ENCODE measurements at places on chromosomes 3 and 15.
A peak's percentile ranks its signal among the peaks of the same experiment; 100 is the strongest.

GRCh38 chr3:150449169-150449721 is 41.1 kb downstream of the TSC22D2 start:
- DNase-seq = no peak

DNA sequence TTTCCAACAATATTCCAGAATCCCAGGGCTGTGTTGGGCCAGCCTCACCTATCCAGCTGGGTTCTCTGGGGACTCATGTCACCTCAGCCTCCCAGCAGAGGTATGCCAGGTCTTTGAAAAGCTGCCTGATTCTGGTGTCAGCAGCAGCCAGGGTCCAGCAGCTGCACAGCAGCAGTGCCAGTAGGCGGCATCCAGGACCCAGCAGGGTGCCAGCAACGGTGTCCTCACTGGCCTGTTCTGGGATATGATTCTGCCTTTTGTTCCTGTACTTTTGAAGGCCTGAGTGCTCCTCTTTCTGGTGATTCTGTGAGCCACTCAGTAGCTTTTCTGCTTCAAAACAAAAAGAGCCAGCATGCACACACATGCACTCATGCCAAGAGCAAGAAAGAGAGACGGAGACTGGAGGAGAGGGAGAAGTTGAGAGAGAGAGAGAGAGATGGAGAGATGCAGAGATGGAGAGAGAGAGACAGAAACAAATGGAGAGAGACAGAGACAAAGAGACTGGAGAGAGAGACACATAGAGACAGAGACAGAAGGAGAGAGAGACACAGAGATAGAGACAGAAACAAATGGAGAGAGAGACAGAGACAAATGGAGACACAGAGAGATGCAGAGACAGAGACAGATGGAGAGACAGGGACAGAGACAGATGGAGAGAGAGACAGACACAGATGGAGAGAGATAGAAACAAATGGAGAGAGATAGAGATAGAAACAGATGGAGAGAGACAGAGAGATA is 205.7 kb downstream of the UACA start:
- DNase-seq = no peak

DNA sequence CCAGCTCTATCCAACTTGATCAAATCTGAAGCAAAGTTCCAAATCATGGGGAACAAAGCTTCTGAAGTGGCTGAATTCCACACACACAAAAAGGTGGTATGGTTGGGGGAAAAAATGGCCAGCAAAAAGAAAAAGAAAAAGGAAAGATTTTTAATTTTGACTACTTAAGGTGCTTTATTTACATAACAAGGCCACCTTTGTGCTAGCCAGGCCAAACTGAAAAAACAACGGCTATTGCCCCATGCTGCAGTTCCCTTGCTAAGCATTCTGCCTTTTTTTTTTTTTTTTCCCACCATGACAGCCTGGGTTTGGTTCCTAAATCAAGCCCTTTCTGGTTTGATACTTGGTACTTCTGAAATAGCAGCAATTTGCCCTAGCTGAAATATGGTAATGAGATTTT is 66.5 kb upstream of the DAZL start:
- no peak for DNase-seq

GRCh38 chr3:188518416-188518815 is 364.5 kb downstream of the LPP start:
- no peak for DNase-seq

GRCh38 chr3:48437812-48438211 is 2.1 kb downstream of the CCDC51 start:
- DNase-seq = no peak

- no peak for DNase-seq
These were observed 99.1 kb downstream of the DNASE1L3 start for GRCh38 chr3:58111513-58112184.

DNA sequence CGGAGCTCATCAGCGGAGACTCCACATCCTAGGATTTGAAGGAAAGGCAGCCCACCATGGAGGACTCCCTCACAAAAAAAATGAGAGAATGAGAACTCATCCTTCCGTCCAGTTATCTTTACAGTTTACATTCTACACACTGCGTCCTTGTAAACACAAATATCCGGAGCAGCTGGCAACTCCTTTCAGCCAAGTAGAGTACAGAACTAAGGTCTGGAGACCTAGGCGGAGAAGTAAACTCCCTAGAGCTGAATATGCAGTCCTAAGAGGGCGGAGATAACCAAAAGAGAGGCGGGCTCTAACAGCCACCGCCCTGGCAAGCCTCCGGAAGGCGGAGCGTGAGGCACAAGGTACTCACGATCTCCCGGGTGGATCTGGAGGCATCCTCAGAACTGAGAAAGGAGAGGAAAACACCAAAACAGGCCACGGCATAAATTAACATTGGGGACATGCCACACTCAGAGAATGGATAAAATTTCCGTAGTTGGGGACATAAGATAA is 924 bp upstream of the SIN3A start:
- DNase-seq = peak; percentile 94

DNA sequence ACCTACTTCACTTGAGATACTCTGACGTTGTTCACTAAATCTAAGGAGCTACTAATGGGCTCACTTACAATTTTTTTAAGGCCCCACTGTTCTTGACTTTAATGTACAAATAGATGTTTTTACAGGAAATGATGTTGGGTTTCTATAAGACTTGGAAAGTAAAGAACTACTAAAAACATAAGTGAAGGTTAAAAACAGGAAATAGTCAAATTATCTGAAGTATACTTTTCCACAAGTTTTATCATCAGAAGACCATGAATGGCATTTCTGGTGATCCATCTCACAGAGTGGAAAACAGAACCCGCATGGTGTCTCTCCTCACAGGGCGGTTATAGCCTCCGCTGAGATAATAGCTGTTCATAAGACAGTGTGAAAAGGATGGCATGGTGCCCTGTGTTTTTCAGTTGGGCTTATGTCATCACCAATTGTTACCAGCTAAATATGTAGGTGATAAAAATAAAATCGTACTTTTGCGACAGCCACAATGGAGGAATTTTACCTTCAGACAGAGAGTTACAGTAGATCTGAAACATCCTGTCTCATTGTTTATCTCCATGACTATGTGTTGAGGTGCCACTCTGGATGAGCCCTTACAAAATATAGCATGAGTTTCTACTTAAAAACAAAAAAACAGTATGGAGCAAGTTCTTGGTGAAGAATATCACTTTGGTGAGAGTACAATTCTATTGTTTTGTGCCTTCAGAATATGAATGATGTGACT is 462.4 kb downstream of the RAP2B start:
- no peak for DNase-seq

DNA sequence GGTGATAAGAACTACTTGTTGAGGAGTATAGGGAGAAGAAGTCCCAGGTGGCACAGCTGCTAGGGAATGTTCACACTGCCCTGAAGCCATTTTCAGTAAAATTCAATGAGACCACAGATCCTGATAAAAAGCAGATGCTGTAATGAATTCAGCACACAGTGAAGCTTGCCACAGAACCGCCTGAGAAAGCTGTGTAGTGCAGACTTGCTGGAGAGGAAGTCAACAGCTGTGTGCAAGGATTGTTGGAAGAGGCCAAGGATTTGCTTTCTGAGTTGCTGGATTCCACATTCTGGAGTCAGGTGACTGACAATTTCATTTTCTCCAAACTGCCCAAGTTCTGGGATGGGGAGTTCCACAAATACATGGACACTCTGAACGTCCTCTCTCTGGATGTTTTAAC is 70.9 kb downstream of the ANP32A start:
- no peak for DNase-seq

DNA sequence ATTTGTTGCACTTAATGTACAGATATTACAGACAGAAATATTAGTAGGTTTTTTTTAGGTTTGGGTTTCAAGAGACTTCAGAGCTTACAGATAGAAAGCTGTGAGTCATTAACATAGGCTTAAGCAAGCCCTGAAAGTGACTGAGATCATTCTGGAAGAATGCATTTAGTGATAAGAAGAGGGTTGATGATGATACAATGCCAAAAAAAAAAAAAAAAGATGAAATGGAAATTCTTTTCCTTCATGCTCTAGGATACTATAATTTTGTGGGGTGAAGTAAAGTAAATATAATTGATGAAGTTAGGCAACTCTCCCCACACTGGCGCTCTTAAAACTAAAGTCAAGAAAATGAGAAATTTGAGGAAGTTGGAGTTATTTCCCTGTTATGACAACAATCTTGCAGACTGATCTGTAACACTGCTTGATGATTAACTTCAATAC is 169.4 kb upstream of the ZNF385D start:
- no peak for DNase-seq

GRCh38 chr3:114274929-114275328 is 18.9 kb upstream of the TIGIT start:
- DNase-seq = no peak

GRCh38 chr3:192889679-192890078 is 28.0 kb downstream of the MB21D2 start:
- DNase-seq = no peak

DNA sequence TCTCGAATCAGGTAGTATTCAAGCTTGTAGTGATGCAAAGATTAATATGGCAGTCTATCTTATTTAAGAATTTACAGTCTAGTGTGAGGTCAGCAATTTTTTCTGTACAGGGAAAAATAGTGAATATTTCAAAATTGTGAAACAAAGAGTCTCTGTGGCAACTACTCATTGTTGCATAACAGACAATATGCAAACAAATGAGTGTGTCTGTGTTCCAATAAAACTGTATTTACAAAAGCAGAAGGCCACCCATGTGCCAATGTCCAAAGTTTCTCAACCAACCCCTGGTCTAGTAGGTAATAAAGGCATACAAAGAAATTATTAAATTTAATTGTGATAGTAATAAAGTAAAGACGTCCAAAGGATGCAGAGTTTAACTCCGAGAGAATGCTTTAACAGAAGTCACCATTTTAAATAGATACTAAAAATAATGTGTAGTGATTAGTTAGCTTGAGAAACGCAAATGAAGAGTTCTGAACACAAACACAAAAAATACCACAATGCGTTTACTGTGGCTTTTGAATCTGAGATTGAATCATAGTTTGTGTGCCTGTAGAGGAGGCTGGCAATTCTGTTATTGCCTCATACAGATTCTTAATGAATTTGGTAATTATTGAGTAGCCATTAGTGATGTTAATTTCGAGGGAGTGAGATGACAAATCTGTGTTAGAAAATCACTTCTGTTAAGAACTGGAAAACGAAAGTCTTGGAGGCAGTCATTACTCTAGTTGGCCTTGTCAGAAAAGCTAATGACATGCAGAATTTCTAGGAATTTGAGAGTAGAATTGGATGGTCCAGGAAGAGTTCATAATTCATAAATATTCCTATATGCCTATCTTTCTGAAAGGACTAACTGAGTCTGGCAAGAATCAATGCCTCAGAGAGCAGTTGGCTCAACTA is 48.7 kb downstream of the CADM2 start:
- no peak for DNase-seq

- no peak for DNase-seq
These were observed 150.5 kb upstream of the ST8SIA2 start for GRCh38 chr15:92243227-92243626.

- no peak for DNase-seq
These were observed 774.3 kb upstream of the NR2F2 start for GRCh38 chr15:95556225-95556624.

DNA sequence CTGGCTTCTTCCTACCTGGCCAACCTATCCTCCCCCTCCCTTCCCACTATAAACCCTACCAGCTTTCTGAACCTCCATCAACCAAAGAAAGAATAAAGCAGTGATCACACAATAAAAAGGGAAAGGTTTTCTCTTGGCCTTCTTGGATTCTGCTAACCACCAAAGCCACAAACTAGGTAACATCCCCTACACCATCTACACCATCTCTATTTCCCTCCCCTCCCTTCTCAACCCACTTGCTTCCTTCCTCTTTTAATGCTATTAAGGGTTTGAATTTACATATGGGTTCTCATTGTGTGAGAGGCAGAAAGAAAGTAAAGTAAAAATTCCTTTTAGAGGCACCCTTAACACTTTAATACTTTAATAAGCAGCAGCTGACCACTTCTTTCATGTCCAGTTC is 25.8 kb upstream of the RSL24D1 start:
- DNase-seq = no peak

DNA sequence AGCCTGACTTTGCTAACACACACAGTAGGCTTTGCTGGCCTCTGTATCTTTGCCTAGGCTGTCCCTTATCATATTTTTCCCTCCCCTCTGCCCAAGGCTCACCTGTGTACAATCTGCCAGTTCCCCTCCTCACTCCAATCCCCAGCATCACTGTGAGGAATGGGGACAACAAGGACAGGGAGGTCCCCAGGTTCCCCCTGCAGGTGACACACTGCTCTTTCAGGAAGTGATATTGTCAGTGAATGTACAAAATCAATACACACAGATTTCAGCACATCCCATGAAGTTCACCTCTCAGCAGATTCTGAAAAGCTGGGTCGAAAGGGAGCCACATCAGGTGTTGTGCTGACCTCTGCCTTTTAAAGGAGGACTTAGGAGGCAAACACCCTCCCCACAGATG is 177.5 kb downstream of the RAB11A start:
- DNase-seq = no peak

DNA sequence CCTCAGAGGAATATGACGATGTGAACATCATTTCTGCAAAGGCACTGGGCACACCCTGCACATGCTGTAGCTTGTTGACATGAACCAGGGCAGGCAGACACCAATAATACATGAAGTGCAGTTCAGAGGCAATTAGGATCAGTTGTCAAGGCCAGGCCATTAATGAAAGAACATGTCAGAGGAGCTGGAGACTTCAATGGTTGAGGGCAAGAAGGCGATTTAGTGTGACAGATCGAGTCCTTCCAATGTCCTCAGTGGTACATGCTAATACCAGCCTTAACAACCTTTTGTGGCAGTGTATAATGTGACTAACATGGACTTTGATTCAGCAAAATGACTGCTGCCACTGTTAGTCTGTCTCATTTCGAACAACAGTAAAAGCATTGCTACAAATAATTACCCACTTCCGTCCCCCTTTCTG is 205.2 kb upstream of the NANOGP8 start:
- DNase-seq = no peak

DNA sequence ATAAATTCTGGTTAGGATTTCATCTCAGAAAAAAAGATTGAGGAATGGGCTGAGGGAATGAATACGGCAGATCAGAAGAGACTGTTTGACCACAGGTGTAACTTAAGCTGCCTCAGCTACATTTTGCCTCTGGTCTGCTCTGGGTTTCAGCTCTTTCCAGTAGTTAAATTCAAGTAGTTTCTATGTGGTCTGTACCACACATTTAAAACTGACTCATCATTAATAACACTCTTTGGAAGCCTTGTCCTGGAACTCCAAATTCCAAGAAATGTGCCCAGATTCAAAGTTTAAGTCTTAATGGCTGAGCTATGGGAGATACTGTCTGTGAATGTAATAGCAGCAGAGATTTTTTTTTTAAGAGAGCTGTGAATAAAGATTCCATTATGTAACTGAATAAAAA is 133.1 kb upstream of the IGSF10 start:
- no peak for DNase-seq

DNA sequence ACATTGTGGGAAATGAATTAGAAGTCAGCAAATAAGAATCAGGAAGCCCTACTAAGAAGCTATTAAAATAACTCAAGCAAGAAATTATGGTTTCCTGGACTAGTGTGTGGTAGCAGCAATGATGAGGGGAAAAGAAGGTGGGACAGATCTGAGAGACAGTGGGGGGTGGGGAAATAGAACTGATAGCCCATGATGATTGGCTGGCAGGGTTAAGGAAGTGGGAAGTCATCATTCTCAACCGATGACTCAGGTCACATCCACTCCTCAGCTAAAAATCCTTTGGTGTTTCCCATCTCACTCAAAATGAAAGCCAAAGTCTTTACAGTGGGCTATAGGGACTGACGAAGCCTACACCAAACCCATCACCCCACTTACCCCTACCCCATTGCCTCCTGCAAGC is 153.9 kb upstream of the ARHGEF26 start:
- DNase-seq = no peak

GRCh38 chr15:75966073-75966472 is 46.2 kb downstream of the NRG4 start:
- DNase-seq = no peak

GRCh38 chr3:161104561-161105551 is at the start of gene B3GALNT1:
TSS of gene B3GALNT1 (minus strand) at chr3:161105349. CDS start at chr3:161086754, 18,595 bp downstream.
- peak; percentile 87 for DNase-seq

GRCh38 chr3:11236588-11237461 is 35.4 kb upstream of the ATG7 start:
- DNase-seq = peak; percentile 88

All from spleen (tissue), 13 donors.